NCI-H345 (cell line): ENCODE measurements at places on chromosomes 3 and 15.

DNA sequence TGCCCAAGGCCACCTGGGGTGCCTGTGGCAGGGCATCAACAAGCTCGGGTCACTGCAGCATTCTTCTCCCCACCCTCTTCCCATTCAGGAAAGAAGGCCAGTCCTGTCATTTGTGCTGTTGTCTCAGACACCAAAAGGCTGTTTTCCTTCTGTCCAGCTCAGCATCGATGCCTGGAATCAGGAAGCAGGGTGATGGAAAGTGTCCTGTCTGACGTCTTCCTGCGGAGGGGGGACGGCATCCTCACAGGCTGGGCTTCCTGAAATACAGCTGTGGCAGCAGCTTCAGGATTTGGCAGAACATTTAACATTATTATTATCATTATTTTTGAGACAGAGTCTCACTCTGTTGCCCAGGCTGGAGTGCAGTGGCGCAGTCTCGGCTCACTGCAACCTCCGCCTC is 33.0 kb upstream of the ANKDD1A start:
- no peak for DNase-seq

GRCh38 chr3:71247221-71247957 is 336.1 kb downstream of the FOXP1 start:
- DNase-seq: peak; percentile 44

DNA sequence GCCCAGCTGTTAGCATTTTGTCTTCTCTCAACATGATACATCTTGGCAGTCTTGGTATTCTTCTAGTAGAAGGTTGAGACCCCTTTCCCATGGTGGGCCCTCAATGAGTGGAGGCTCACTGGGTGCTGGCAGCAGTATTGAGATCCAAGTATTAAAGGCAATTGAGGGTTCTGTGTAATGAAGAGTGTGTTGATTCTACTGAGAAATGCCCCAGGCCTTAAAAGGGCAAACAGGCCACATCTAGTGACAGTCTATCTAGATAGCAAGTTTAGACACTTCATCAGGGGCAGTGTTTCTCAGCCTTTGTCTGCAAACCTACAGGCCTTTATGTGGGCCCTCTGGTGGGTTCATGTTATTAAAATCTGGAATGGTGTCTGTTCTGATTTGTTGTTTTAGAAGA is 9.5 kb downstream of the PPP2R3A start:
- no peak for DNase-seq

DNA sequence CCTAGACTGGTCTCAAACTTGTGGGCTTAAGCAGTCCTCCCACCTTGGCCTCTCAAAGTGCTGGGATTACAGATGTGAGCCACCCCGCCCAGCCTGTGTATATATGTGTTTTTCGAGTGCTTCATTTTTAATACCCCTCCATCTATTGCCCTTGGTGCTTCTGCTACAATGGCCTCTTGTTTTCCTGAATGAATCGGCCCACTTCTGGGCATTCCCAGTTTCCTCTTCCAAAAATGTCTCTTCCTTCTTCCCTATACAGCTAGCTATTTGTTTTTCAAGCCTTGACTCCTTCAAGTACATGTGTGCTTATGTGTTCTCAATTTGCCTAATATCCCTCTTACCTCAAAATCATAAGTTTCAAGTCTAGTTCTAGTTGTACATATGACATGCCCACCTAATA is 16.7 kb downstream of the DIPK2A start:
- DNase-seq: no peak

GRCh38 chr15:40265355-40265754 is 17.5 kb downstream of the ANKRD63 start:
- DNase-seq: no peak

DNA sequence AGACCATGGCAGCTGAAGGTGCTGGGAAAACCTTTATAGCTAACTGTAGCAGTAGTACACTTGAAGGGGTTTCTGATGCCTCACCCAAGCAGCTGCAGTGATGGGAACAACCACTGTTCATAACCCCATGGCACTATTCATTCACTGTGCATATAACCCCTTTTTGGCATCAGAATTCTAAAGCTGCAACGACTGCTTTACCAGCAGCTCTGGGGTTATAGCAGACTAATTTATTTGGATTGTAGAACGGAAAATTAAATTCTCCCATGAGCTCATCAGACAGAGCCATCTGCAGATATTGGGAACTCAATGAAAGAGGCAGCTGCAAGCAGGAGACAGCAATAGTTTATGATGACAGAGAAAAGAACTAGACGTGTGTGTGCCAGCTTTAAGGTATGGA is 28.6 kb downstream of the TFDP2 start:
- no peak for DNase-seq

- DNase-seq: no peak
Measured at GRCh38 chr3:152245498-152246170, 23.1 kb upstream of the MBNL1 start.

DNA sequence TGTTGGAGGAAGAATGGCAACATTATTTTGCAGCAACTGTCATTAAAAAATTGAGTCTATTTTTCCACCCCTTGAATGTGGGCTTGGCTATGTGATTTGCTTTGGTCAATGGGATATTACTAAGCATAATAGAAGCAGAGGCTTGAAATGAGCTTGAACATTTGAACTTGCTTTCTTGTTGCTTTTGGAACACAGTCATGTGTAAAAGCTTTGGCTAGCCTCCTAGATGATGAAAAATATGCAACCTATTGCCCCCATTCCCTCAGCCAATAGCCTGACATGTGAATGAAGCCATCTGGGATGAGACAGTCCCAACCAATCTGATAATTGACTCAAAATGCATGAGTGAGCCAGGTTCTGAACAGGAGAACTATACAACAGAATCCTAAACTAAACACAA is 78.4 kb downstream of the PLSCR2 start:
- no peak for DNase-seq

DNA sequence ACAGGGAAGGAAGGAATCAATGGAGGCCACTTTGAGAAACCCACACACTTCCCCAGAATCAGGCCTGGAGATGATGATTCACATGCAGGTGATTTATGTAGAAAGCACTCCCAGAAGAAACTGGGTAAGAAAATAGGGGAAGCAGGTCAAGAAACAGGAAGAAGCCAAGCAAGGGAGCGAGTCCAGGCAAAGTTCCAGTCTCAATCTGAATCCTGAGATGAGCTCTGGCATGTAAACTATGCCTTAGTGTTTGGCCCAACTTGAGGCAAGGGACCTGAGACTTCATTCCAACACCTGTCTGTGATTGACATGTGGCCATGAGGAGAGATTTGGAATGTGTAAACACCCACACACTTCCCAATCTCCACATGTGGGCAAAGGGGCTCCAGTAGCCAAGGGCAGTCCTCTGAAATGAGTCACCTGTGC is 61.6 kb upstream of the CTNNB1 start:
- DNase-seq: no peak

DNA sequence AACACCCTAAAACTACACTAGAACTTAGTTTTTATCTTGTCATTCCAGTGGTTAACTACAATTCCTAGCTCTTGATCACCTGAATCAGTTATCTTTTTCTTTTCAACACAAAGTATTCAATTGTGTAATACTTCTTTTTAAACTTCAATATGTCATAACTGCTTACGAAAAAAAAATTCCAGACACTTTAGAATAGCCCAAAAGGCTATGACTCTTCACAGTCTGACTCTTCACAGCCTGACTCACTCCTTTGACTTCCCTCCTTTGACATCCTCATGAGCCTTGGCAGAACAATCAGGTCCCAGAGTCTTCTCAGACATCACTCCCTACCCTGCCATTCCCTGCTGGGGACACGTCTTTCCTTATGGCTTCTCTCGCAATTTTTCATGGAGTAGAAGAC is 727.1 kb downstream of the ROBO1 start:
- no peak for DNase-seq

DNA sequence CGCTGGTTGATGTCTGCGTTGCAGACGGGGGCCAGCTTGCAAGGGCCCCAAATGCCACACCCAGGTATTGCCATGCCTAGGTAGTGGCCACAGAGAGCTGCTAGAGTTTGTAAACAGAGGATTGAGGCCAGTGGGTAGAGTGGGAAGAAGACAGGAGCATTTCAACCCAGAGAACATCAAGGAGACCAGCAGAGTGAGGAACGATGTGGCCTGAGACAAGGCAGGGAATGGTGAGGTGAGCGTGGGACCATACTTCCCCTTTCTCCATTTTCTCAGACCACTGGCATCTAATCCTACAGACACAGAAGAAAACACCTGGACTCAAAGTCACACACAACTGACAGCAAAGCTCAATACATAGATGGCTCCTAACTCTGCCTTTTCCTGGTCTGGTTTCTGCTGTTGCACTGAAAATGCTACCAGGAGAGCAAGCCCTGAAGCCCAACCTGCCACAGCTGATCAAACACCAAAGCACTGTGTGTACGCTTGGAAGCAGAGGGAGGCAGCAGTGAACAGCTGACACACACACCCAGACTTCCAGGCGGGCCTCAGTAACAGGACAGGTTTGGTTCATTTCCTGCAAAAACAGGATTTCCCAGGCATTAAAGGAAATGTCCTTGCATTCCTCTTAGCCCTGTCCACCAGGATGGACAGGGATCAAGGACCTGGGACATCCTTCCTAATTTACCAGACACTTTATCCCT is 1.6 kb downstream of the FAM174B start:
- DNase-seq: peak; percentile 82

- no peak for DNase-seq
Measured at GRCh38 chr3:33392703-33393125, 47.5 kb downstream of the UBP1 start.
